ENCODE measurements at places on chromosomes 7 and 10.

DNA sequence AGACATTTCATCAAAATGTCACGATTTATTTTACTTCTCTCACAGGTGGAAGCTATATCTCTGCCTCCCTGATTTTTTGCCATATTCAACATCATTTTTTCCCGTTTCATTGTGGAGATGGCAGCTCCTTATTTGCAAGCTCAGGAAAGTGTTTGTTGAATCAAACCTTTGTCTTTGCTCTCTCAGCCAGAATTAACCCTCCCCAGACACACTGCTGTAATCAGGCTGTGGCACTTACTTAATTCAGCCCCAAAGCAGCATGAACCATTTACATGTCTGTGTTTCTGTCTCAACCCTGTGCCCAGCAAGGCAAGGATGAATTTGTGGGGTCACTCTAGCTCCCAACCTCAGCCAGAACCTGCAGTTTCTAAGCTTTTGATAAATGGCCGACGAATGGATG lies 397.2 kb downstream of the TCERG1L start:
- DNase-seq, result no peak

- no peak for DNase-seq
These were observed 70.1 kb upstream of the CAMK1D start for GRCh38 chr10:12279281-12279680.

- no peak for DNase-seq
These were observed 31.0 kb upstream of the FZD1 start for GRCh38 chr7:91233212-91233611.

GRCh38 chr10:97726636-97727178 lies 10.2 kb upstream of the ZFYVE27 start:
- no peak for DNase-seq

DNA sequence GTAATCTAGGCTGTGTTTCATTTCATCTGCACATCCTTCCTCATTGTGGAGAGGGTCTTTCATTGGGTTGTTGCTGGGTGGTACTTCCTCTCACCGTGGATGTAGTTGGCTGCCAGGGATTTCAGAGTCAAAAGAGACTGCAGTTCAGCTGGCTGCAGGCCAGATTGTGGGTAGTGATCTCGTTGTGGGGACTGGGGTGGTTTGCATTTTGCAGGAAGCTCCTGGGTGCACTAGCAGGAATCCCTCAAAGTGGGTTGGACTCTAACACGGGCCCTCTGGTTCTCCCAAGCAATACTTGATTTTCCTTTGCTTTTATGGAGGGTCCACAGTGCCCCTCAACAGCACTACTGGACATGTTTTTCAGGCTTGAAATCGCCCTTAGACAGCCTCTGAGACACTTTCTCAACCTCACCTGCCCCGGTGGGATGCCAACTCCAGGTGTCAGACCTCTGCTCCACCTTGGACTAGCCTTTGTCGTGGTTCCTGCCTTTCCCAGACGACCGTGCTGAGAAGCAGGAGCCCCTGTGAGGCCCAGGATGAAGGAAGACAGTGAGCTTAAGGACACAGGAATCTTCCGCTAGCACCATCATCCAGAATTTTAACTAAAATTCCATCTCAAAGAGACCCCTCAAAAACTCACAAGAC lies 23.9 kb upstream of the ZNF273 start:
- DNase-seq, result no peak

DNA sequence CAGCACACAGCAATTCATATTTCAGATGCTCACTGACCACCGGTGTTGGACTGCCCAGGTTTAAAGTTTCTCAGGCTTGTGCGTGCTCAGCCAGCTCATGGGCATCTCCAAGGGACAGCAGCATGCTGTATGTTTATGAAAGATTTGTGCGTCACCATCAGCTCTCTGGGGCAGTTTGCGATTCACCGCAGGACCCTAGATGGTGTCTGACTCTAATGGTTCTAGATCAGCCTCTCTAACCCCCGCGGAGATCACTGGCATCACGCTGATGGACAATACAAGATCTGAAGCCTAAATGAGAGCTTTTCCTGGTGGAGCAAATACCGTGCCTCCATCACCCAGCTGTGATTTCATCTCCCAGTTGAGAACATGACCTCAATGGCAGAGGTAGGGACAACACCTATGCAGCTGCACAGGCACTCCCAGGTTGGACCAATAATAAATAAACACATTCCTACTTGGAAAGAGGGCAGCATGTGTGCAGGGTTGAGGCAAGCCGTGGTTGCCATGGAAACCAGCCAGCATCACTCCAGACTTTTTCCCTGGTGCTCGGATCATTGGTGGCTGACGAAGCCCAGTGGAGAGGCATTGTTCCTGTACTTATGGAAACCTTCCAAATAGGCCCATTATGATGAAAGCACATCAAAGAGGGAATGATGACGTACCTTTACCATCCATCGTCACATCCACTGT lies 253.6 kb downstream of the KCNMA1 start:
- DNase-seq, result no peak

DNA sequence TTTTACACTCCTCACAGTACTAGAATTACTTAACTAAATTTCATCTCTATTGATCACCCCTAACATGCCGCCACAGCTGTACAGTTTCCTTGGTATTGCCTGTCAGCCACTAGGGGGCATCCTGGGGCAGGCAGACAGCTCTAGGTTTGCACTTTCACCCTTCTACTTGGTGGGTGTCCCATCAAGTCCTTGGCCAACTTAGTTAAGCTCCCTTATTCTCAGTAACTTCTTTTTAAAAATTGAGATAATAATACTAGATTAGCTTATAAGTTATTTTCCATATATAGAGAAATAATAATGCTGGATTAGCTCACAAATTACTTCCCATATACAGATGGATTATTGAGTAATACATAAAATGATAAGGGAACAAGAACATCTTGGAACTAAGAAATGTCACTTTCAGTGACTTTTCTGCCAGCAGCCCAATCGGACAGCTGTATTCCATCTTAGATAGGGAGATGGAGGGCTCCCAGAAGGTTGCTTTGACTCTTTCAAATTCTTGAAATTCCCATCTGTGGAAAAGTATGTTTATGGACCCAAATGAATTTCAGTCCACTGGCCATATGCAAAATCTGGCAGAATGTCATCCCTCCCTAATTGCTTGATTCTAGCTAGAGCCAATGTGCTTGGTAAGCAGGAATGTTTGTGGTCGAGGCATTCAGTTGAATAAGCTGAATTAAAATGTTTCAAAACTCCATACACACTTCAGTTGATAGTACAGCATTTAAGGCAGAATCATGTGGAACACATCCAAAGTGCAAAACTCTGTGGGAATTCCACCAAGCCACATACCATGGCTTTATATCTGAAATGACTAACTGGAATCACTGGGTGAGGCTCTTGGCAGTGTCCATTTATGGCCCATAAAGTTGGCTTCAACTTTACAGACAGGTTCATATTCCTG lies 309.7 kb downstream of the CSTF2T start:
- DNase-seq, result peak; percentile 3

DNA sequence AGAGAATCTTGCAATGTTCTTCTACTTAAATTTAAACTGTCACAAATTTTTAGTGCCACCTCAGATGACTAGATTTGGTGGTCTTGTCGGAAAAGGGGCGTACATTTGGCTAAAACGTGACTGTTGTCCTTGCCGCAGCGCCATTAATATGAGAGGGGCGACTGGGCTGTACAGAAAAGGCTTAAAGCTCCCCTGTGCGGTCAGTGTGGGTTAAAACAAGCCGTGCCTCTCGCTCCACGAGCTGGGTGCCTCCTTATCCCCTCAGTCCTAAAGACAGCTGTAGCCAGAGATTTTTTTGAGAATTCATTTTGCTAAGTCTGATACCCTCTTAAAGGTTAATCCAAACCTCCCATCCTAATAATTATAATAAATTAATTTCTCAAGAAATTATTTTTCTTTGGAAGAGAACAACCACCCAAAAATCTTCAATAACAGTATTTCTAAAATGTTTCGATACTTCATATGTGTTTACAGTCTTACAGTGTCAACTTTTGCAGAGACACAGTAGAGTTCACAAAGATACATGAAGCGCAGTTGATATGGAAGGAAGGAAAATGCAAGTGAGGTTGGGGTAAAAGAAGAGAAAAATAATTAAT lies 68.6 kb downstream of the C7orf25 start:
- no peak for DNase-seq

DNA sequence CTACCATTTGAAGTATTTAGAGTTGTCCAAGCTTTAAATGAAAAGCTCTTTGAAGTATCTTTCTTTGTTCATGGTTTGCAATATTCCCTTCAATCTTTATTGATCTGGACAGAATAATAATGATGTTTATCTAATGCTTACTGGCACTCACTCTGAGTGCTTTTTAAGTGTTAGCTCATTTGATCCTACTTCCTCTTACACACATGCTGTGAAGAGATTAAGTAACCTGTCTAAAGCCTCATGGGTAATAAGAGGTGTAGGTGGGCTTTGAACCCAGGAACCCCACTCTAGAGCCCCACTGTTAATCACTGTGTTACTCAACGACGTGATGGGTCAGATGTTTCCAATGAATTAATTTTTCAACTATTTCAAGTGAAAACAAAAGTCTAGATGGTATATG lies 31.1 kb upstream of the ADD3 start:
- no peak for DNase-seq

- DNase-seq, result no peak
These were observed 5.5 kb upstream of the LIPN start for GRCh38 chr10:88754287-88754686.

DNA sequence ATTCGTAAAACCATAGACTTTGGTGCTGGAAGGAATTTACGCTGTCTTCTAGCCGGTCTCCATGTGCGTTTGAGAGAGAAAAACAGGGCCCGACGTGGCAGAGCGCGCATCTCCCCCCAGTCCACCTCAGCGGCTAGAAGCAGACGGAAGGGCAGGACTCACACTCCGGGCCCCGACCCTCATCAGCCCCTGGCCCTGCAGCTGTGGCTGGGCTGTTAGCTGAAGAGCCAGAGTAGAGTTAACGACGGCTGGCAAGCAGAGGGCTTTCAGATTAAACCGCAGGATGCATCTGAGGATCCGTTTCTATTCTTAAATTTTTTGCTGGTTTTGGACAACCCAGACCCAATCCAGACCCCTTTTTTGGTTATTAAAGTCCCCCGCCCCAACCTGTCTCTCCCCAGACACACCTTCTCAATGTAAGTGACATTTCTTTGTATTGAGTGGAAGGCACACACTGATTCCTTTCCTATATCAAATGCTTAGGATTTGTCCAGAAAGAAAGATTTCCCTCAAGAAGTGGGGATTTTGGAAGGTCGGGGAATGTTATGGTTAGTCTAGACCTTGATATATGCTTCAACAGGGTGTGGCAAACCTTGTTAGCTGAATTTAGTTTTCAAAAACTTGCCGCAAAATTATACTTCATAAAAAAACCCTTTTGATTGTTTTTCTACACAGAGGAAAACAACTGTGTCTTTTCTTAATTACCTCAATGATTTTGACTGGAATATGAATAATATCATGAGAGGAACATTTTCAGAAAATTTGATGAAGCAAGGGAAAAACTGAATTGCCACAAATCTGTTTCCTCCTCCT lies 1.7 kb upstream of the TBX20 start:
- no peak for DNase-seq

GRCh38 chr7:57300747-57301146 lies 149.2 kb upstream of the ZNF716 start:
- DNase-seq, result no peak

- DNase-seq, result no peak
These were observed 789.8 kb downstream of the PHTF2 start for GRCh38 chr7:78588393-78588792.

DNA sequence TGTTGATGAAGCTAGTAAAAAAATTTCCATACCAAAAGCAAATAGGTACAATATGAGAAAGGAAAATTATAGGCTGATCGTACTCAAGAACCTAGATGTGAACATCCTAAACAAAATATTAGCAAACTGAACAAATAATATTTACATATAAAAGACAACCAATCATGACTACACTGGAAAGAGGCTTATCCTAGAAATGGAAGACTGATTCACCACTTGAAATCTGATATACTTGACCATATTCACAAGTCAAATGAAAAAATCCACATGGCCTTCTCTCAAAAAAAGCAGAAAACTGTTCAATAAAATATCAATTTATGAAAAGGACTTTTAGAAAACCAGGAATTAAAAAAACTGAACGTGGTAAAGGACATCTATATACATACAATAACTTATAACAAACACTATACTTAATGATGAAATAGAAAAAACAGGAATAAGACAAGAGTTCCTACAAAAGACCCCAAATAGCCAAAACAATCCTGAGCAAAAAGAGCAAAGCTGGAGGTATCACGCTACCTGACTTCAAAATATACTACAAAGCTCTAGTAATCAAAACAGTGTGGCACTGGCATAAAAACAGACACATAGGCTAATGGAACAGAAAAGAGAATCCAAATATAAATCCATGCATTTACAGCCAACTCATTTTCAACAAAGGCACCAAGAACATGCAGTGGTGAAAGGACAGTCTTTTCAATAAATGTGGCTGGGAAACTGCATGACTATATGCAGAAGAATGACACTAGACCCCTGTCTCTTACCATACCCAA lies 29.2 kb upstream of the FAM180A start:
- no peak for DNase-seq

GRCh38 chr7:35261041-35261440 lies 7.1 kb upstream of the TBX20 start:
- DNase-seq, result no peak

DNA sequence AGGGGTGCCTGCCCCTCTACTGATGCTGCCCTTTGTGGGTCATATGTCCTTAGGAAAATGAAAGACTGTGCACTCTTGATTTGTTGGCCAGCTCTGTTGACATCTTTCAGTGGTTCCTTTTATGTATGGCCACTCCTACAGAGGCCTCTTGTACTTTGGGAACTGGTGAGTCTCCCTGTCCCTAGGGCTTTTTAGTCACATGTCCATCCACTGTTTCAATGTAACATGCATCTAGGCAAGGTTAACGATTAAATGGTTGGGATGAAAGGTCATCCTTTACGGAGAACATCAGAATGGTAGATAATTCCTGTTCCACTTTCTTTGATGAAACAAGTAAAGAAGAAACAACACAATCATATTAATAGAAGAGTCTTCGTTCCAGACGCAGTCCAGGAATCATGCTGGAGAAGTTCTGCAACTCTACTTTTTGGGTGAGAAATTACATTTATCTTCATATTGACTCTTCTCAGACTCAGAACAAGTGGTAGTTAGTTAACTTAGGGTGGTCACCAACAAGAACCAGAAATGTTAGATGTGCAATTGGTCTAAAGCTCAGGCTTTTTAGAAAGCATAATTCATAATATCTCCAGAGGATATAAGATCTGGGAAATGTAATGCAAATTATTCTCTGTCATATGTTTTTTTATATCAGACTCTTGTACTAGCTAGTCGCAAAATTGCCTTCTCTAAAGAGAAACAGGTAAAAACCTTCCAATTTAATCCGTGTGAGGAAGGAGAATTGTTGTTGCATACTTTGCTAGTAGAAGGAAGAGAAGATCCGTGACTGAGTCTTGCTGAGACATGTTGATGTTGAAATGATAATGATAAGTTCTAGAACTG lies at the start of gene ABCC2:
TSS of gene ABCC2 (plus strand) at position 194 of the 840 bp plus-strand sequence. CDS start at position 399, 205 bp downstream.
- no peak for DNase-seq

- no peak for DNase-seq
These were observed 670 bp downstream of the RCC1L start for GRCh38 chr7:75072981-75073283.

GRCh38 chr10:16363741-16364140 lies 73.1 kb upstream of the PTER start:
- no peak for DNase-seq

All from HTR-8/SVneo (cell line).